A673 (cell line): ENCODE measurements at places on chromosomes 7 and 10. TPM values are rescaled to one million over a fixed set of nuclear protein-coding genes. Genes with fewer than 3 reads are reported as not detected.

- no peak for DNase-seq
Observed at GRCh38 chr7:138170959-138171703, 94.9 kb downstream of the AKR1D1 start.

The ATE1 gene
- 27.0 and 30.9 TPM in 2 replicates for total RNA-seq

DNA sequence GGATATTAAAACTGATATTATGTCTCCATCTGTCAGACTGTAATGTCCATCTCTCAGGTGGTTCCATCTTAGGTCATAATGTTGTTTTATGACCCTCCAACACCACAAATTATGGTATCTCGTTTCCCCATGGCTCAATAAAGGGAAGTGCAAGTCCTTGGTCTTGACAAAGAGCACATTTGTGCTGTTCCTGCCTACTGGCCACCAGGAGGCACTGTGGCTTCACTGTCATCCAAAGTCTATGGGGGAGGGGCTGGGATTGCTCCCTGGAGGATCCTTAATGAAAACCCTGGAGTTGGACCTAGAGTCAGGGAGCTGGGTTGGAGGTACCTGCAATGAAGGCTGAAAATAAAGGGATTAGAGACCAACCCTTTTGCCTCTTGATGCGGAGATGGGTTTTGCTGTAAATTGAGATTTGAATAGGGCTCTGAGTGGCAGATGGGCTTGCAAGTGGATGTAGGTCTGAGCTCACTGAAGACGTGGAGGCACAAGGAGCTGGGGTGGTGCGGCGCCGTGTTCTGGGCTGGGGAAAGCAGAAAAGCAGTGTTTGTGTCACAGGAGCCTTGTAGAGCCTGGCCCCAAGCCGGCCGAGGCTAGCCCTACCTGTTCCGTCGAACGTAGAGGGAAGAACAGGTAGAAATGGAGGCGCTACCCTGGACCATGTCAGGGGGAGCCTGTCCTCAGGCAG, 180.5 kb upstream of the PRSS58 start:
- peak; percentile 62 for DNase-seq

The ZPBP gene
- total RNA-seq, result not detected in 2 replicates

The SYCE1 gene
- not detected in 2 replicates for total RNA-seq
